ENCODE measurements at places on chromosomes 13 and 19.

GRCh38 chr19:18440936-18441803 lies 3.2 kb upstream of the ISYNA1 start:
- DNase-seq, result no peak

DNA sequence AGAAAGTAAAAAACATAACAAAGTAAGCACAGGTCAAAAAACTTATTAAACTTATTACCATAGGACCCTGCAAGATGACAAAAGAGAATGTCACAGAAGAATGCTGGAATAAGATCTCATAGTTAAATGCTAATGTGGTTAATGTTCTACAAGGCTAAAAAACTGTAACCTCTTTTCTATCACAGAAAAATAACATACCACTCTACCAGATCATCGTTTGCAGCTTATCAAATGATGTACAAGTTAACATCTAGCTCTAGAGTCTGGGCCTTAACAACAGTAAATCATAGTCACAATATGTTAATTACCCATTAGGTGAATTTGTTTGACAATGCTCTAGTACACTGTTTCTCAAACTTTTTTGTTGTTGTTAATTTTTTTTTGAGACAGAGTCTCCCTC lies 53.0 kb downstream of the NUFIP1 start:
- no peak for DNase-seq

DNA sequence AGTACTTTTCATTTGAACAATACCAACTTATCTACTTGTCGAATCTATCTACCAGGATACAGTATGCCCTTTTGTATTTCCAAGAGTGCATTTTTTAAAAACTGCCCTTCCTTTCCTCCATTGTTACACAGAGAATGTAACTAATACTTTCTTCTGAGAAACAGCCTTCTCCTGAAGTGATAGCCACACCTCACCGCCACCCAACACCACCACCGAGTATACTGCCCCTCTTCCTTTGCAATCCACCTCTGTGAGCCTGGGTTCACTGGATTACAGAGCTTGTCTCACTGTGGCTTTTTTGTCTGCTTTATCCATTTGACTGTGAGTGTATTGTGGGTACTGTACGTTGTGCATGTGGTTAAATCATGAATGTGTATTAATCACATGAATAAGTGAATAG lies 305.4 kb downstream of the KLF12 start:
- DNase-seq, result no peak

GRCh38 chr13:110841846-110842245 lies 73.0 kb downstream of the ANKRD10 start:
- no peak for DNase-seq

- no peak for DNase-seq
These were observed 35.7 kb upstream of the FAM216B start for GRCh38 chr13:42745655-42746054.
